ENCODE measurements at places on chromosomes 4 and X.
A peak's percentile ranks its signal among the peaks of the same experiment; 100 is the strongest.

DNA sequence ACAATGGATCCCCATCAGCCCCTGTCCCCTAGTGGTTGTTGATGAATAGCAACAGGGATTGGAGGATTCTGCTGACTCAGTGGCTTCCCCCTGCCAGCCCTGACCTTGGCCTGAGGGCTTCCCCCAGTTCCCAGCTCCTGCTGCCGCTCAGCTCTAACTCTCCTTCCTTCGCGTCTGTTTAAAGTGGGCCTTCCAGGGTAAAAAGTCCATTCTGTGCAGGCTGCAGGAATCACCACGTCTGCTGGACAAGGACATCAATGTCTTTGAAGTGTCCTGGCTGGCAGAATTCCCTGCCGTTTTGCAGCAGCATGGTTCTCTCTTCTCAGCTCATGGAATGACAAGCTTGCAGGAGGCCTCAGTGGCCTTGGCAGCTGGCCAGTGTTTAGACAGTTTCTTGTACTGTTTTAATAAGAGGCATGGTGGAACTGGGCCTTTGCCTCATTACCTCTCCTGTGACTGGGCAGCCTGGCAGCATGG, 152.5 kb upstream of the STX18 start:
- DNase-seq: no peak

DNA sequence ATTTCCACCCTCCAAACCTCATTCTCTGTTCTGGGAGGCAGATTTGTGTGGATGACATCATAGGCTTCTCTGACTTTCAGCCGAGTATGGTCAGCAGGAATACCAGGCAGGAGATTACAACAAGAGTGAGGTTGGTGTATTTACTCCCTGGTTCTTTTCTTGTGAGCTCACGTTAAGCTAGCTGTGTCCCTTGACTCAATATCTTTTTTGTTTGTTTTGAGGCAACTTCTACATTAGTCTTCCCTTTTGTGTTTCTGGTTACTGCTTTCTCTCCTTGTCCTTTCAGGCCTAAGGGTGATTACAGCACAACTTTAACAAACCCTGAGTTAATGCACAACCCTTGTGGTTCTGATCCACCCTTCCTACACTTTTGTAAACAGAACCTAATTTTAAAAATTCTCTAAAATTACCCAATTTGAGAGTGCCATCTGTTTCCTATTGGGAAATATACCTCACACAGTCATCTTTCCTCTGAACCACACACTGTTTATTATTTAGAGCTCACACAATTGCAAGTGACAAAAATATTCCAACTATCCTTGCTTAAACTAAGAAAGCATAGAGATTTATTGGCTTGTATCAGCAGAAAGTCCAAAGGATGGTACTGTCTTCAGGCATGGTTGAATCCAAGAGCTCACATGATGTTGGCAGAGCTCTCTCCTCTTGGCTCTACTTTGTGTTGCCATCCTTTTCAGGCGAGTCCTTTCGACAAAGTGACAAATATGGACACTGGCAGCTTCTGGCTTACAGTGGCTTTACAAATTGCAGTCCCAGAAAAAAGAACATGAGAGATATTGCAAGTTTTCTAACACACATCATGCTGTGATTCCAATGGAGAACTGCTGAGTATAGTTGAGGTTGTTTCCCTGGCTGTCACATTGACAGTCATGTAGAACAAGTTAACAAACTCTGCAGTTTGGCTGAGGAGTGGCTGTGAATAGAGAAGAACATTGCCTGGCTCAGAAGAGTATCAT, 150.5 kb upstream of the DDIT4L start:
- no peak for DNase-seq

- no peak for DNase-seq
Observed at GRCh38 chr4:113080050-113080449, 30.6 kb downstream of the ANK2 start.

DNA sequence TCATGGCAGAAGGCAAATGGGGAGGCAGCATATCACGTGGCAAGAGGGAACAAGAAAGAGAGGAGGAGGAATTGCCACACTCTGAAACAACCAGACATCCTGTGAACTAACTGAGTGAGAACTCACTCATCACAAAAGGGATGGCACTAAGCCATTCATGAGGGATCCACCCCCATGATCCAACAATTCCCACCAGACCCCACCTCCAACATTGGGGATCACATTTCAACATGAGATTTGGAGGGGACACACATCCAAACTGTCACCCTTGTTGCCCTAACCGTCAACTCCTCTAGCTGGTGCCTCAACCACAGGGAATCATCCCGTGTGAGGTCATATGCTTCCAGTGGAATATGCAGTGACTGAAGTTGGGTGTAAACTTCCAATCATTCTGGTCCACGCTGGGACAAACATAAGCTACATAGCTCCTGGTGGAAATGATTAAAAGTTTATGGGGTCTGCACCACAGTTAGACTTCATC, 62.5 kb downstream of the TEX13C start:
- DNase-seq: no peak

DNA sequence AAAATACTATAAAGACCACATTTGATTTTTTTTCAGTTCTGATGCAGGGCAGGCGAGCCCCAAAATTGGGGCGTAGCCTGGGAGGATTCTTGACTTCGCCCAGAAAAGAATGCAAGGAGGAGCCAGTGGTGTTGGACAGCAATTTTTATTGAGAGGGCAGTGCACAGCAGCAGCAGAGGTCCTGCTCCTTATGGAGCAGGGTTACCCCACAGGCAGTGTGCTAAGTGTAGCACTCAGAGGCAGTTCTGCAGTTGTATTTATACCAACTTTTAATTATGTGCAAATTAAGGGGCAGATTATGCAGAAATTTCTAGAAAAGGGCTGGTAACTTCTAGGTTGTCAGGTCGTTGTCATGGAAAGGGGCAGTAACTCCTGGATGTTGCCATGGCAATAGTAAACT, 69.9 kb downstream of the GASK1B start:
- DNase-seq: no peak

DNA sequence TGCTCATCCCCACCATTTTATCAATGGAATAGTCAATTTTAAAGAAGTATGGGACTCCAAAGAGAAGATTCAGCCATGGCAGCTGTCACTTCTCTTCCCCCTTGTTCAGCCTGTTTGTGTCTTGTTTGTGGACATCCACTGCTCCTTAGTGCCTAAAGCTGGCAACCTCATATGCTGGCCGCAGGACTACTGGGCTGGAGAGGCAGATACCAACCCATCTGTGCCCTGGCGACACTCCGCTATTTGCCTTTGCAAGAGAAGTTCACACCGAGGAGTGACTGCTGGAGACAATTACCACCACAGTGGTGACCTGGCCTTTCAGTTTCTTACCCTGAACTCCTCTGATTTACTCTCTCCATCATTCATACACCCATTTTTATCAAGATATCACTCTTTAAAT, 64.3 kb downstream of the NHSL2 start:
- no peak for DNase-seq

GRCh38 chr4:109389369-109390114, 44.1 kb upstream of the SEC24B start:
- peak; percentile 23 for DNase-seq

- peak; percentile 25 for DNase-seq
Observed at GRCh38 chr4:132123870-132124623, 1025.0 kb upstream of the PCDH10 start.

DNA sequence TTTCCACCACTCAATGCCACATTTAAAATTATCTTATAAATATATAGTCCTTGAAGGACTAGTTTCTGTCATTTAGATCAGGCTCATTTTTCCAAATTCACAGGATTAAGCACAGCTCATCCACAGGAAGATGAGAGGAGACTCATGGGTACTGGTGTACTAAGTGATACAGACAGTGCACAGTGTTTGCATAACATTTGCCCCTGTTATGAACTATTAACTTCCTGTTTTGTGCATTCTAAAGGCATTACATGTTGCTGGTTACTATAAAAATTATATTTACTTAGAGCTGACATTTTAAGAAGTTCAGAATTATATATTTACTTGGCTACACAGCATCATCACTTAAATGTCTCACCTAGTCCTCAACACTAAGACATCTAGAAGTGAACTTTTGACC, 772.0 kb downstream of the TECRL start:
- DNase-seq: no peak

DNA sequence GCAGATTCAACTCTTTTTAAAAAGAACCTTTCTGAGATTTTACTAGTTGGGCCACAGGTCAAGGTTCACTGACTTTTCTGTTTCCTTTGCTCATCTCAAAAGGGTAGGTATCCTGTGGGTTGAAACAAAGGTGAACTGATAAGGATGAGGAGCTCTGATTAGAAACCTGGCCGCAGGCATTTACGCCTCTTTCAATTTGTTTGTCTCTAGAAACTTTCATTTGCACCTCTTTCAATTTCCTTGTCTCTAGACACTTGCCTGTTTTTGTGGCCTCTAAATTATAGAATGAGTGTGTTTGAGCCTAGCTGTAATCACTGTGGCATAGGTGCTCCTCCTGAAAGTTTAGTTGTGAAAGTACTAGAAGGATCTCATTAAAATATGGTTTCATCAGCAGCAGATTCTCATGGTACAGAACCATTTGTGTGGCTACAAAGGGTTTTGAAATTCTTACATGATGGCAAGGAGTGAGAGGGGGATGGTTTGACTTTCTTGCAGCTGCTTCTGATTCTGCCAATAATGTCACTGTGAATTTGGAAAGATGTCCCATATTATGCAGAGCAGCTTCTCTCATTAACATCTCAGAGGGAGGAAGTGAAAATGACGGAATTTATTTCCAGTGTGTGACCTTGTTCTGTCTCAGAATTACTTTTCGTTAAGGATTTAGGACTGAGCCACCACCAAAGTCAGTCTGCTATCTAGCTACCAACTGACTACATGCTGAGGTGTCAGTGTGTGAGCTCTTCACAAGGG, 142.2 kb downstream of the SH2D1A start:
- DNase-seq: peak; percentile 32

GRCh38 chr4:73508651-73509050, 27.1 kb downstream of the AFM start:
- DNase-seq: no peak

GRCh38 chr4:185772391-185773093, 39.5 kb downstream of the SORBS2 start:
- peak; percentile 9 for DNase-seq

DNA sequence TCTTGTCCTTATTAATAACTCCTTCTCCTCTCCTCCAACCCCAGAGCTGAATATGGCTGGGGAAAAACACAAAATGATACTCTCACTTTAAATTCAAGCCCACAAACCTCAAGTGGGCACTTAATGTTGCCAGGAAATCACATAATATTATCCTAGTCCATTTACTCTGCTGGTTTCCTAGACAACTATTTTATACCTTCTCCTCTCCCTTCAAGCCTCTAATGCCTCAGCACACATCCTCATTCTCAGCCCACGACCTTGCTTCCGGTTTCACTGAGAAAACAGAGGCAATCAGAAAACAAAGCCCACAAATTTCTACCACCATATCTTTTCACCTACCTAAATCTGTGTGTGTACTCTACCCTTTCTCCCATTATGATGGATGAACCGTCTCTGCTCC, 12.1 kb upstream of the CLCN5 start:
- DNase-seq: no peak

- DNase-seq: no peak
Observed at GRCh38 chrX:30620980-30621618, 32.1 kb upstream of the GK start.

DNA sequence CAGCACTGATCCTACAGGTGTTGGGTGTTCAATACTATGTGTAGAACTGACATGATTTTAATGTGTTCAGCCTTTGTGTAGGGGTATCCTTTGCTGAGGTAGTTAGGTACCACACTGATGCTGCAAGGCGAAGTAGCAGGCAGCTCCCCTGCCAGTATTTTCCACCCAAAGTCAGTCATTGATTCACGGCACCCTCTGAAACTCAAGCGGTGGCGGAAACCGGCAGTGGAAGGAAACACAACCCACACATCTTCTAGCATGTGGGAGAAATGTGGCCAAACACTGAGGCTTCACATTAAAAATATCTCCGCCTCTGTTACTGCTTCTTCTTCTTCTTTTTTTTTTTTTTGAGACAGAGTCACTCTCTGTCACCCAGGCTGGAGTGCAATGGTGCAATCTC, 126.3 kb downstream of the AASDH start:
- peak; percentile 2 for DNase-seq

DNA sequence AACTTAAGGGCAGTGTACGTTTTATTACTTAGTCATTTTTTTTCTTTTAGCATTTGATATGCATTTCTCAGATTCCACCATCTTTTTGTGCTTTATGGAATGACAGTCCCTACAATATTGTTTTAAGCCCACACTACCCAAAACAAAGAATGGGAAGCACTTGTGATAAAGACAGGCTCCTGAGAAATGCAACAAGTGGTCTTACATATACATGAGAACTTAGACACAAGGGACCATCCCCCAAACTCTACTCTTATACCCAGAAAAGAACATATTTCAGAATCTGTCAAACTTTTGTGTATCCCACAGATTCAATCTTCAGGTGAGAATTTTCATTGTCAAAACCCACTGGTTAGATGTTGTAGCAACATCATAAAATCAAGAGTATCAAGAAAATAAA, 491.1 kb downstream of the AFF2 start:
- DNase-seq: no peak

GRCh38 chrX:13607996-13608365, 38.6 kb downstream of the EGFL6 start:
- no peak for DNase-seq

DNA sequence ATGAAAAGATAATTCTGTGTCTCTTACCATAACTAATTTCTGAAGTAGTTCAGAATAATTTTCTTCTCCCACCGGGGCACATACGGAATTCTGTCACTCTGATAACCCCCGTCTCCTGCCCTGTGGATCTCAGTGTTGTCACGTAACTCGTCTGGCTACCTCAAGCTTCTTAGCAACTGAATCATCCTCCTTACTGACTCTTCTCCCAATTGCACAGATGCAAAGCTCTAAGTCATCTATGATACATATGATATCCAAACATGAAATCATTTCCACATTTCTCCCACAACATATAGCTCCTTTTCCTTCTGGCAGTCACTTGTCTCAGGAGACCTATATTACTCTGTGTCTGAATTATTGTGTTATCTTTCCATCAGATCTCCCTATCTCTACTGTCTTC, 1043.1 kb upstream of the TENM3 start:
- no peak for DNase-seq

- DNase-seq: no peak
Observed at GRCh38 chrX:69366183-69366582, 137.9 kb upstream of the NALF2 start.

GRCh38 chrX:3403748-3404147, 57.3 kb upstream of the MXRA5 start:
- no peak for DNase-seq

DNA sequence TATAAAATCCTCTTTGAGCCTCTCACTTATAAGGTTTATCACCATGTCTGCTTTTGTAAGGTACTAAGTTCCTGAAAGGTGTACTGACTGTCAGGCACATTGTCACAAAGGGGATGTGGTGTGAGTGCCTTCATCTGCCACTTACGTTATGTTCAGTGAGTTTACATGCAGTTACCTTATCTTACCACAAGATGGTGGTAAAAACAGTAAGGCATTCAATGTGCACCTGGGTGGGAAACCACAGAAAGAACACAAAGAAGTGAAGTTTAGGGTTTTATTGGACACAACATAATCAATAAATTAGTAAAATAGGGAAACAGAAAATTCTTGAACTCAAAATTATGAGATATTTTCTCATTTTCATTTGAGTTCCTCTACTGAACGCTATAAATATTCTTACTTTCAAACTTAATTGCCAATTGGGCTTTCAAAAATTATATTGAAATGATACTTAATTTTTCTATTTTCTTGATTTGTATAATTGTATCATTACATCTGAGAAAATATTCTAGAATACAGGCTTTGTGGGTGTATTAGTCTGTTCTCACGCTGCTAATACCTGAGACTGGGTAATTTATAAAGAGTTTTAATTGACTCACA, 650.8 kb downstream of the PCDH7 start:
- peak; percentile 4 for DNase-seq

Data from GM12878 (cell line).